ENCODE measurements at places on chromosomes 1 and 21. TPM values are rescaled to one million over a fixed set of nuclear protein-coding genes. Genes with fewer than 3 reads are reported as not detected.

- peaks cover 28% of the 10 kb centered on the region for H3K36me3 ChIP-seq
- peak overlapping the region; percentile 8 for H3K27ac ChIP-seq
- no peak for DNase-seq
- H3K27me3 ChIP-seq = no peaks in the 10 kb centered on the region
- H3K4me3 ChIP-seq = no peak overlapping the region
Measured at GRCh38 chr1:21090463-21090862, 86.2 kb downstream of the EIF4G3 start.

Gene FAM177B
- total RNA-seq = 0.98 TPM

GRCh38 chr21:25487046-25487594 lies 120.2 kb downstream of the MRPL39 start:
- H3K27me3 ChIP-seq = no peaks in the 10 kb centered on the region
- H3K27ac ChIP-seq = peak overlapping the region; percentile 94
- H3K4me3 ChIP-seq = peak overlapping the region; percentile 72
- peaks cover 54% of the 10 kb centered on the region for H3K4me1 ChIP-seq

Gene CD53
- total RNA-seq = 897 TPM

Gene TCHH
- not detected for total RNA-seq

GRCh38 chr1:34013958-34014737 lies 150.3 kb downstream of the HMGB4 start:
- H3K36me3 ChIP-seq = no peaks in the 10 kb centered on the region
- no peak overlapping the region for H3K27ac ChIP-seq
- no peak for DNase-seq
- peaks cover 32% of the 10 kb centered on the region for H3K27me3 ChIP-seq
